CD4-positive, alpha-beta T cell treated with Interleukin-6 for 4 hours (primary cell): ENCODE measurements at places on chromosomes 3 and 15.

- no peak for DNase-seq
Measured at GRCh38 chr3:8453153-8453552, 48.5 kb upstream of the LMCD1 start.

DNA sequence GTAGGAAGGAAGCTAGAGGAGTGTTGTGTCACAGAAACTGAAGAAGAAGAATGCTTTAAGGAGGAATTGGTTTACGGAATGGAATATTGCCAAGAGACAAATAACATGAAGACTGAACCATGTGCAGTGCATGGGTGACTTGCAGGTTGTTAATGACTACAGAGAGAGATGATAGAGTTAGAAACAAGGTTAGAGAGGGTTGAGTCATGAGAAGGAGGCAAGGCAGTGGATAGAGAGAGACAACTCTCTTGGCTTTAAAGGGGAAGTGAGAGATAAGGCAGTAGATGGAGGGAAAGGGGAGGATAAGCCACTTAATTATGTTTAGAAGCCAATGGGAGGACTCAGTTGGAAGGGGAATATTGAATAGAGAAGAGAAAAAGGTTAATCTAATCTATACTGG lies 119.3 kb upstream of the CCNL1 start:
- no peak for DNase-seq

- no peak for DNase-seq
Measured at GRCh38 chr3:157868196-157868595, 238.0 kb downstream of the SHOX2 start.

DNA sequence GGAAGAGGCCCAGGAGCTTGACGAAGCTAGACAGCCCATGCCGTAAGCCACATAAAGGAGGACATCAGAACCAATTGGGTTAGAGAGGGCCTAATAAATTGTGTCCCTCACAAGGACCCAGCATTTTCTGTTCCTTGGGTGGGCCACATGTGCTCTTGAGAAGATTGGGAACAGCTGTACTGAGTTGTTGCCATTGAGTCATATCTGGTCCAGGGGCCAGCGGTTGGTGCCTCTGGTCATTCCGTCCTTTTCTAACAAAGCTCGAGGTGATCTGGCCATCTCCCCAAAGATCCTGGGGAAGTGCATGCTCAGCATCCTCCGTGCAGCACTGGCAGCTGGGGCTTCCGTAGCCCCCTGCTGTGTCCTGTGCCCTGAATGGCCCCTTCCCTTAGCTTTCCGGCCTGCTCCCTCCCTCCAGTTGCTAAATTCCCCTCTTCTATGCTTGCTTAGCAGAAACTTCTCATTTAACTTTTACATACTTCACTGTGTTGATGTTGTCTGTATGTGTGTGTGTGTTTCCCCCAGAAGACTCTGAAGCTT lies 73.0 kb downstream of the EEFSEC start:
- DNase-seq: no peak

GRCh38 chr3:9398700-9399336 lies 1.4 kb downstream of the SETD5 start:
- DNase-seq: no peak

DNA sequence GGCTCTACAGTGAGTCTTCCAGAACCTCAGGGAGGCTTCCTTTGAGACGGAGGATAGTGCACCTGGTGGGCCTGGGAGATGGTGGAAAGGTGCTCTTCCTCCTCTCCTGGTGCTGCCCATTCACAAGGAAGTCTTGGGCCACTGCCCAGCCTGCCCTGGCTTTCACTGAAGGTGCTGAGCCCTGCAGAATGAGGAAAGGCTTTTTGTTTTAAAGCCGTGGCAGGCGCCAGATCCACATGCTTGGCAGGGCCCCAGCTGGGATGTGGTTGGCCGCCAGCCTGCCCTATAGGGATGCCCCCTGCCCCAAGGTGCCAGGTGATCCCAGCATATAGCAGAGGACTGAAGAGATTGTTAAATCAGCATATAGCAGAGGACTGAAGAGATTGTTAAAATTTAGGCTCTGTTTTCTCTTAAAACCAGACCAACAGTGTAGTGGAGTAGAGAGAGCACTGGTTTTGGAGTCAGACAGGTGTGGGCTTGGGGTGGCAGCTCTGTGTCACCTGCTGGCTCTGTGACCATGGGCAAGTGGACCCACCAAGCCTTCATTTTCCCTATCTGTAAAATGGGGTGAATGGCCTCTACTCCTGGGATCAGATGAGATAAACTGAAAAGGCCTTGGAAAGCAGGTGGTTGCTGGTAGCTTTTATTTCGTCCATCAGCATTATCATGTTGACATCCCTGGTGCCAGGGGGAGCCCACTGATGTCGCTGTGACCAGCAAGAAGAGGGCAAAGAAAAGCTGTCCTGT lies 53.3 kb downstream of the SLC6A6 start:
- DNase-seq: no peak

GRCh38 chr3:184655597-184655996 lies 56.3 kb downstream of the MAGEF1 start:
- no peak for DNase-seq
